ENCODE measurements at places on chromosomes 4 and X.

DNA sequence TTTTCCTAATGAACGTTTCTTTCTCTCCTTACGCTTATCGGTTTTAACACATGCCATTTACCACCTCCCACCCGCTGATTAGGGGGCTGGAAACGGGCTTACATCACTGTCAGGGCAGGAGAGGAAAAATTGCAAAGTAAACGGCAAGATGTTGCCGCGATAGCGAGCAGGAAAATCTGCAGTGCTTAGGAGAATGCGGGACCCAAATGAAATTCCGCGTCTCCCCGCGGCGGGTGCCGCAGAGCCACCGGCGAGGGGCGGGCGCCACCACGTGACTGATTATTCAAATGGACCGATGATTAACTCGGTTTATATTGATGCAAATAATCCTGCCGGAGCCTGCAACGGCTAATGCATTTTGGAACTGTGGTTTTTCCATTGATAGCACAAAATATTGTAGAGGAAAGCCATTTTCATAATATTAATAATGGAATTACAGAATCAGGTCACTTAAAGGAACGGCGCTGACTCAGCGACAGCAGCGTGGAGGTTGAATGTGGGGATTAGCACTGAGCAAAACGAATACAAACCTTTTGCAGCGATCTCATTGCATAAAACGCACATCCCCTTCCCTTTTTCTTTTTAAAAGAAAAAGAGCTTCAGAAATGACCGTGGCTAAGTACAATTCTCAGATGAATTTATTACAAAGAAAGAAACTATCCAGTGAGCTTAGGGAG lies 224.2 kb downstream of the STIM2 start:
- DNase-seq: no peak

DNA sequence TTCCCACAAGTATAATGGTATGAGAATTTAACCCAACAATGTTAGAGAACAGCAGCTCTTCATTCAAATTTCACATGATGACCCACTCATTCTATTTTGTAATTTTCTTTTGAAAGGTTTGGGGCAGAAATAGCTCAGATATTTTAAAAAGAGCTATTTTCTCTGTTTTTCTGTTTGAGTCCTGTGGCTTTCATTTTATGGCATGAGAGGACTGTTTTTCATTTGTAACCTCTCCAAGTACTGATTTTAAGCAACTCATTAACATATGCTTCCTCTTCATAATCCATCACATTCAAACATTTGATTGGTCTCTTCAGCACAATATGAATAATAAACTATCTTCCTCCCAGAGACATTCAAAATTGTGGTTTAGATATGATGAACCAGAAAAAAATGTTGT lies 129.0 kb upstream of the TEX13A start:
- no peak for DNase-seq

GRCh38 chr4:1887052-1887451 lies 15.9 kb downstream of the NSD2 start:
- DNase-seq: no peak

DNA sequence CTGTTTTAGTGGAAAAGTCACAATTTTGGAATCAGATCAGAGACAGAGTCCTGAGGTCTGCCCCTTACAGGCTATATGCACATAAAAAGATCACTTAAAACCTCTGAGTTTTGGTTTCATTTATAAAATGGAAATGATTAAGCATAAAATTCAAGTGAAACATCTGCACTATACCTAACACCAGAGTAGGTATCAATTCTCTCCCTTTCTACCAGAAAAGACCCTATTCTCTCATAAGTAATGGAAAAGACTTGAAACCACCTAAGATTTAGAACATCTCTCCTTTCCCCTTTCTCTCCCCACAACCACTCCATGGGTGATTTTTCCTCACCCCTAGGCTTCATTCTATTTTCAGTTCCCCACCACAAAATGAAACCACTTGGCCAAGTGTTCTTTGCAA lies 907 bp downstream of the LHFPL1 start:
- peak; percentile 16 for DNase-seq

DNA sequence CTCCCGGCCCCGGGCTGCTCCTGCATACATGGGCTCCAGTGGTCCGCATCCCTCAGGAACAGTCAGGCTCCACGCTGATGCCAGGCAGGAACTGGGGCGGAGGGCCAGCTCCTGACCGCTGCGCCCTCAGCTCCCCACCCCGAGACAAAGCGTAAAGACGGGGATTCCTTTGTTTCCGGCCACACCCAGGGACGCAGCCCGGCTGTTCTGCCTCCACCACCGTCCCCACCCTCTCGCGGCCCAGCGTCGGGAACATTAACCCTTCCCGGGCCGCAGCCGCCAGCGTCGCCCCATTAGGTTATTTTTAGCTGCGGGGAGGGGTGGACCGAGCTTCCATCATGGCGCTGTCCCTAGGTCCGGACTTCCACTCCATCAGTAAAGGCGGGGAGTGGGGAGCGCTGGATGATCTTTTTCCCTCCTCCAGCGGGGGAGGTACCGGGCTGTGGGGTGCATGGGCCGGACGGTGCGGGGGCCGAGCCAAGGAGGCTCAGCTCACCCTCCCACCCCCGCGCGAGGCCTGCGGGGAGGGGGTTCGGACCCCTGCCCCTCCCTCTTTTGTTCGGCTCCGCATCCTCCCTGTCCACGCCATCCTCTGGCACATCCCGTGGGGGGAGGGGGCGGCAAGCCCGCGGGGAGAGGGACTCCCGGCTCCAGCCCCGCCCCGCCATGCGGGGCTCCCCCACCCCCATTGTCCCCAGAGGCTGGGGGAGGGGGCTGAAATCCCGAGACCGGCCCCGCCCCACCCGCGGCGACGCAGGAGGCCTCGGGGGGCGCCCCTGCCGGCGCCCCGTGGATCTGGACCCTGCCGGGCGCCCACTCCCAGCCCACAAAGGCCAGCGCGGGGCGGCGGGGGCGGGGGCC lies 5.3 kb downstream of the CRMP1 start:
- DNase-seq: peak; percentile 27

DNA sequence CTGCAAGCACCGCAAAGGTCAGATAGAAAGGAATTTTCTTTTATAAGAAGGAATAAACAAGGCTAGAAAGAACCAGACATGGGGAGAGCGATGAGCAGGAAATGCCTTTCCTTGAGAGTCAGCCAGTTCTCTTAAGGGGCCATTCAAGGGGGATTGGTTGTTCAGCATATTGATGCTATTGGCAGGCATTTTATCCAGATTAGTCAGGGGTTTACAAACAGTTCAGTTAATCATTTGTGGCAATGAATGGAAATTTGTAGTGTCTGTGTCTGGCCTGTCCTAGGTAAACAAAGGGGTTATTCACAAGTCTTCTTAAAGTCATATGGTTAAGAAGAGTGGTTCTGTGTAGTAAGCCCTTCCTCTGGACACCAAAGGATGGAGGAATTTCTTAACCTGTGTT lies 184.7 kb upstream of the FRMPD4 start:
- DNase-seq: no peak

- no peak for DNase-seq
These were observed 29.9 kb downstream of the ELF2 start for GRCh38 chr4:139146926-139147629.

DNA sequence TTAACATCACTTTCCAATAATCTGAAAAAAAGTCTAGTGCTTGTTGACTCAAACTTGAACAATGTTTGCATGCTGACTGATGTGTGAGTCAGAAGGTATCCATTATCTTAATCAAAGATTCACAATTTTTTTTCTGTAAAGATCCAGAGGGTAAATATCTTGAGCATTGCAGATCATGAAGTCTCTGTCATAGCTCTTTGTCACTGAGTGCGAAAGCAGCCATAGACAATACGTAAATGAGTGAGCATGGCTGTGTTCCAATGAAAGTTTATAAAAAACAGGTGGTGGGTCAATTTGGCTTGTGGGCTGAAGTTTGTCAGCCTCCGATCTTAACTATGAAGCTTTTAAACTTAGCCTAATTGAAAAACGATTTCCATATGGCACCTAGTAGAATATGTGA lies 37.7 kb downstream of the NHS start:
- DNase-seq: no peak

DNA sequence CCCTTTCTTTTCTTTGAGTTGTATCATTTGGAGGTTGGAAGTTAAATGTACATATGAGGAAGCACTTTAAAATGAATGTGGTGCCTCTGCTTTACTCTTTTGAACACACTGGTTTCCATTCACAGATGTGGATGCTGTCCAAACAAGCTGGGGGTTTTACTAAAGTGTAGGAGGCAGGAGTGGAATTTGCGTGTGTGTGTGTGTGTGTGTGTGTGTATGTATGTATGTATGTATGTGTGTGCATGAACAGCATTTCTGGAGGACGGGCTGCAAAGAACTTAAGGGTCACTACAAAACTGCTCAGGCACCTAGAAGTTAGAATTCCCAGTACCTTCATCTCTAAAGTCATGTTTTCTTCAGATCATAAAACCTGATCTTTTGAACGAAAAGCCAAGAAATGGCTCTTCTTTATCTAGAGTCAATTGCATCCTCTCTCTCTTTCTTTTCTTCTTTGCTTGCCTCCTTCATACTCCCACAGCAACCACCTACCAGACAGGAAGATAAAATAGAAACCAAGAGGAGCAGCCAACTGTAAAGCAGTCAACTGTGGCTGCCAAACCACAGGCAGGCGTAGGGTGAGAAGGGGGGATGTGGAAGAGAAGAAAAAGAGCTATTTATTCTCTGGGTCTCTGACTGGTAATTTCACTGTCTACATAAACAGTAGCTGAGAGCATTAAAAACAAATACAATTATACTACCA lies 177.0 kb upstream of the RASGEF1B start:
- DNase-seq: peak; percentile 17

DNA sequence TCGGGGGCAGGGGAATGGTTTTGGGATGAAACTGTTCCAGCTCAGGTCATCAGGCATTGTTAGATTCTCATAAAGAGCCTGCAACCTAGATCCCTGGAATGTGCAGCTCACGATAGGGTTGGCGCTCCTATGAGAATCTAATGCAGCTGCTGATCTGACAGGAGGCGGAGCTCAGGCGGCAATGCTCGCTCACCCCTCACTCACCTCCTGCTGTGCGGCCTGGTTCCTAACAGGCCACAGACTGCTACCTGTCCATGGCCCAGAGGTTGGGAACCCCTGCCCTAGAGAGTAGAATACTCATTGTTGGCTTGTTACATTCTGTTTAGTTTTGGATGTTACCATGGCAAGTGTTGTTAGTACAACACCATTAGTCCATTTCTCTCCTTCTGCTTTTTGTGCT lies 40.8 kb upstream of the STX18 start:
- no peak for DNase-seq

- DNase-seq: no peak
These were observed 793.7 kb upstream of the LCORL start for GRCh38 chr4:18815081-18815778.

- DNase-seq: peak; percentile 4
These were observed 296.1 kb downstream of the TLL1 start for GRCh38 chr4:166169111-166169510.

- no peak for DNase-seq
These were observed 37.8 kb downstream of the CYTL1 start for GRCh38 chr4:4981427-4981826.

DNA sequence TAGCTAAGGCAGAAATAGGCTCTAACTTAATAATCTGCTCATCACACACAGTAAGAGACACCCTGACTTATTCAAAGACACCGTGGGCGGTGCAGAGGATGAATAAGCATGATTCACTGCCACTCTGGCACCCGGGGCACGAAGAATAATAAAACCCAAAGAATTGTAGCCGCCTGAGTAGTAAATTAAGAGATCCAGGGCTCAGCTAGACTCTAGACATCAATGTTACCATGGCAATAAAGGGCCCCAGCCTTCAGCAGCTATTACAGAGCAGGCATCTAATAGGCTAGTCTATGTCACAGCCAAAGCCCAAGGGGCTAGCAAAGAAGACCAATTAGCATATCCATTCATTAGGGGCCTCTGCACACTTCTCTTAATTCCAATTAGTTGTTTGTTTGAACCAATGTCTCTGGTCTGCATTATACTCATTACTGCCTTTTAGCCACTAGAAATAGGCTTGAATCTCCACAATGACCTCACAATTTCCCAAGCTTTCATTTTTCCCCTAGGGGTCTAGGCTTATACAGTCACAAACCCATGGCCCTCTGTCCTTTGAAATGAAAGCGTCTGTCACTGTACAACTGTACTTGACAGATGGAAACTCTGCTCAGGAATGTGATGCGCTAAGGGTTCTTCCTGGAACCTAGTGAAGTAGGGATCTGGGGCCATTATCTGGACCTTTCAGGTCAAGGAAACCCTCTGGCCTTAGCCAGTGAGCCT lies 3.0 kb upstream of the ATP1B4 start:
- DNase-seq: no peak

DNA sequence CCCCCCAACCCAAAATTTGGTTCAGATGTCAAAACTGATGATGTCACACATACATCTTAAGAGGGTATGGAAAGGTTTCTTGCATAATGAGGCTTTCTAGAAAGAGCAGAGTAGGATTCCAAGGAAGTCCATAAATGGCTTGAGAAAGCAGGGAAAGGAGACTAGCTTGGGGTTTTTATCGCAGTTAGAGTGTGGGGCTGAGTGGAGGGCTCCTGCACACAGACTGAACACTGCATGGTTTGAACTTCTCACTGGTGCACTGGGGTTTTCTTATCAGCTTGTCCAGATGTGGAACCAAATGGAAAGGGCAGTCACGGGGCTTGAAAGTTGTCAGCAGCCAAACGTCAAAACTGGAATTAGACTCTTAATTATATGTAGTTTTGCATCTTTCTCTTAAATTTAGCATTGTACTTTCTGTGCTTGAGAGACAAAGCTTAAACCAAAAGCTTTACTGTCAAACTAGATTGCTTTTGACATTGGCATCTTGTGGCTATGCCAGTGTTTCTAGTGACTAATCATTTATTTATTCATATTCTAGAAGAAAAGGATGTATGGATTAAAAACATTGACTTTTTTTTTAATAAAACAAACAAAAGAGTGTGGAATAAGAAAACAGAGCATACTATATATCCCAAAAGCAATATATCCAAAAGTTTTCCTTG lies 78.3 kb upstream of the STIM2 start:
- DNase-seq: no peak

DNA sequence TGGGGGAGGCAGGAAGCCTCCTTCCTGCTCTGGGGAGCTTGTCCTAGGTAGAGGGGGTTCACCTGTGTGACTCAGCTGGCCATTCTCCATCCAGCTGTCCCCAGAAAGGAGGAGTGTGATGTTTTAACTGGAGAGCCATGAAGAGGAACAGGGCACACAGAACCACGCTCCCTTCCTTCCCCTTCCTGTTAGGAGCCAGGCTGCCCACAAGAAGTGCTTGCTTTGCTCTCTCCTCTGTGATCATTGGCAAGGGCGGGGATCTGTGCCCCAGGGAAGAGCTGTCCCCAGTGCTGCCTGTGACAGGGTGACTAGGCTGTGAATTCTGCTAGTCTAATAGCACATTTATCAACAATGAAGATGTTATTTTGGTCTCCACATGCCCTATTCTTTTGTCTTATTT lies 169.6 kb upstream of the GATB start:
- DNase-seq: no peak

GRCh38 chr4:96293806-96294205 lies 453.9 kb downstream of the PDHA2 start:
- DNase-seq: no peak

- no peak for DNase-seq
These were observed 166.5 kb downstream of the VSIG4 start for GRCh38 chrX:65873385-65873784.

GRCh38 chr4:14387647-14388046 lies 614.6 kb upstream of the CPEB2 start:
- DNase-seq: no peak

GRCh38 chrX:15512401-15512965 lies 11.9 kb downstream of the BMX start:
- DNase-seq: no peak

GRCh38 chr4:89562746-89563145 lies 255.1 kb upstream of the GPRIN3 start:
- DNase-seq: no peak
